Left ventricle myocardium inferior (tissue), 1 donor: ENCODE measurements at places on chromosomes 13 and 19.

DNA sequence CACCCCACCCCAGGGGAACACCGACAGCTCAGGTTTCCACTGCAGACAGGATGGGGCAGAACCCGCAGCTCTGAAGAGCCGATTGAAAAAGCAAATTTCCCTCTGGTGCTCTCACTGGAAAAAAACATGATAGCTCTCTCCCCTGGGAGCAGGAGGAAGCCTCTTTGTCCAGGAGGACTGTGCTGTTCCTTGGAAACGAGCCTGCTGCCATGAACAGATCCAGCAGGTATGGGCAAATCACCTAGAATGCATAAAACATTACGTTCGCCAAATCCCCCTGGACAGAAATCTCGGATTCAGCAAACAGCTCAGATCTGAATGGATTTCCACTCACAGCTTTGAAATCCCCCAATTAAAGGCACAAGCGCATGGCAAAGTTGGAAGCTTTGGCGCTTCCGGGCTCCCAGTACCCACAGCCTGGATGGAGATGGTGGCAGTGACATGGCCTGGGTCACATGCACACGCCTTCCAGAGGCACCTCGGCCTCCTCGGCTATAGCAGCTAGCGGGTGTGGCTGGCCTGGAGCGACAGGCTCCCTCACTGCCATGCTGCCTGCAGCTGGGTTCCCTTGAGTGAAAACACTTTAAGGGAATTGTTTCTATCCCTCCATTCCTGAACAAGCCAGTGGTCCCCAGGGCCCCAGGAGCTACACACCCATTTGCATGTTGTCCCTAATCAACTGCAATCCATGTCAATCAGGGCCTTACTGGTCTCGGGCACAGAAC is 59.1 kb downstream of the CEBPG start:
- DNase-seq = no peak

- DNase-seq = no peak
Measured at GRCh38 chr19:46452186-46452585, 19.2 kb downstream of the PNMA8A start.

- DNase-seq = no peak
Measured at GRCh38 chr13:50990065-50990817, 80.7 kb downstream of the RNASEH2B start.

- no peak for DNase-seq
Measured at GRCh38 chr13:97043302-97043701, 49.0 kb upstream of the OXGR1 start.
